ENCODE measurements at places on chromosomes 3 and 15.

DNA sequence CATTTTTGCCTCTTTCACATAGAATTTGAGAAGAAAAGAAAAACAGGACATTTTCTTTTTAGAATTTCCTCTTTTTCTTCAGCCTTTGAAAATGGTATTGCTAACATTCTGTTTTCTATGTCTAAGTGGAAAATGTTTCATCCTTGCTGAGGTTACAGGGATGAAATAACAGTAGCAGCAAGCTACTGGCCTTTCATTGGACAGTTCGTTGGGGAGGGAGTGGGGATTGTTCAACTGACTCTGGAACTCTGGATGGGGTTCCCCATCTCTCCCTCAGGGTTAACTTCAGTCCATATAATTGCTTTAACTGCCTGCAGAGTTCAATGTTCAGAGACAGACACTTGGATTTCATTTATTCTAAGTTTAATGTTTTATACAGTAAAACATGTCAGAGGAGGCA lies 346.0 kb downstream of the NLGN1 start:
- DNase-seq: no peak

GRCh38 chr3:191972714-191973398 lies 511.9 kb downstream of the PYDC2 start:
- no peak for DNase-seq

- DNase-seq: no peak
Measured at GRCh38 chr15:39272901-39273300, 308.0 kb upstream of the THBS1 start.

DNA sequence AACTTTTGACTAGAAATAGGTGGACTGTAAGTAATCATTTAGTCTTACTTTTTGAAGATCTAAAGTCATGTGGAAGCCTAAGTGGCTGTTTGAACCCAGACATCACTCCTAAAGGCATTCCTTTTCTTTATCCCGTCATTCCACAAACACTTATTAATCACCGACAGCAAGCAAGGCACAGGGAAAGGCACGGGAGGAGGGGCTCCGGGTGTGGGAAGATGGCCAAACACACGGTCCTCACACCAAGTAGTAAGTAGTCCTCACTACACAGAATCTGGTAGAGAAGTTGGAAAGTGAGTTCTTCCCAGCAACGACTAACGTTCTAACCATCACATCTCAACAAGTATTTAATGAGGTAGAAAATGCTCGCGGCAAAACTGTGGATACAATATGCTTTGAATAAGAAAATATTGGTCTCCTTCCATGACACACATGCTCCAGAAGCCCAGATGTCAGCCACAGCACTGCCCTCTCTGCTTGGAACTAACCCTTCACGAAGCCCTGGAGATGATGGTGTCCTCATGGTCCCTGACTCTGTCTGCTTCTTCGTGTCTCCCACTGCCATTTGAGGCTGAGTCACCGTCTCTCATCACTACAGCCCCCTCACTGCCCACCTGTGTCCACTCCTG lies 202.2 kb downstream of the OPA1 start:
- no peak for DNase-seq

GRCh38 chr3:50304601-50305000 lies 1.2 kb upstream of the HYAL1 start:
- DNase-seq: no peak

- no peak for DNase-seq
Measured at GRCh38 chr3:170465955-170466354, 47.3 kb downstream of the CLDN11 start.

GRCh38 chr3:159126261-159127020 lies 324.6 kb downstream of the MFSD1 start:
- DNase-seq: no peak

GRCh38 chr3:26102376-26102775 lies 312.5 kb downstream of the OXSM start:
- no peak for DNase-seq

Data from NB4 (cell line).